Stimulated activated naive CD4-positive, alpha-beta T cell treated with Interleukin-2 at 50 U/mL for 16 hours (primary cell): ENCODE measurements at places on chromosomes 4 and X.

GRCh38 chr4:38368613-38369012 lies 295.4 kb upstream of the KLF3 start:
- no peak for DNase-seq

DNA sequence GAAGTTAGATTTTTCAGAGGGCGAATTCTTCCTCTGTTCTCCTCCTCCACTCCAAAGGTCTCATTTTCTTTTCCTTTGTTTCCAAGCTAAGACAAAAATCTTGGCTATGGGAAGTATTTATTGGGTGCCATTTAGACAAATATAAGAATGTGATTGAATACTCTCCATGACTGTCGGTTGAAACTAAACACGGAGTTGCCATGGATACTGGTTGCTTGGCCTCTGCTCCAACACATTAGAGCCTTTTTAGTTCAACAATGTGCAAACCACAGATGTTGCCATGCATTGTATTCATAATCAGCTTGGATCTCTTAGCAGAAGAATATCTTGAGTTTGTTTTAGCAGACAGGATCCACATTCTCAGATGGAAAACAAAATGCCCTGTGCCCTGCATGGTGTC lies 366.5 kb upstream of the LCORL start:
- no peak for DNase-seq

GRCh38 chr4:75686346-75686745 lies 13.1 kb upstream of the G3BP2 start:
- DNase-seq, result peak; percentile 38

GRCh38 chrX:45788941-45789348 lies 588.3 kb upstream of the DIPK2B start:
- DNase-seq, result no peak

- DNase-seq, result no peak
These were observed 71.3 kb downstream of the NBDY start for GRCh38 chrX:56800307-56800706.

DNA sequence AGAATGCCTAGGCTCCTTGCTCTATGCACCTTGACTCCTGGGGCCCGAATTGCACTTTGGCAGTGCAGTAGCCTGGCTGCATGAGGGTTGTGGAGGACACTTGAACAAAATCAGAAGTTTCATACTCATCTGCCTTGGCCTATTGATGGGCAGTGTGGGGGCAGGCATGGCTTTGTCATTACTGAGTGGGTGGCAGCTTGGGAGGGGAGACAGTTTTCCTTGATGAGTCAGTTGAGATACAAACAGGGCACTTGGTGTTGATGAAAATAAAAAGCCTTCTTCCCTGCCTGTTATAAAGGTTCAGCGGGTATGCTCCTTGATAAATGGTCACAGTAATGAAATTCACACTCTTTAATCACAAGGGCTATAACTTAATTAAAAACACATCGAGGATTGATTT lies 126.8 kb upstream of the MAMLD1 start:
- DNase-seq, result no peak

DNA sequence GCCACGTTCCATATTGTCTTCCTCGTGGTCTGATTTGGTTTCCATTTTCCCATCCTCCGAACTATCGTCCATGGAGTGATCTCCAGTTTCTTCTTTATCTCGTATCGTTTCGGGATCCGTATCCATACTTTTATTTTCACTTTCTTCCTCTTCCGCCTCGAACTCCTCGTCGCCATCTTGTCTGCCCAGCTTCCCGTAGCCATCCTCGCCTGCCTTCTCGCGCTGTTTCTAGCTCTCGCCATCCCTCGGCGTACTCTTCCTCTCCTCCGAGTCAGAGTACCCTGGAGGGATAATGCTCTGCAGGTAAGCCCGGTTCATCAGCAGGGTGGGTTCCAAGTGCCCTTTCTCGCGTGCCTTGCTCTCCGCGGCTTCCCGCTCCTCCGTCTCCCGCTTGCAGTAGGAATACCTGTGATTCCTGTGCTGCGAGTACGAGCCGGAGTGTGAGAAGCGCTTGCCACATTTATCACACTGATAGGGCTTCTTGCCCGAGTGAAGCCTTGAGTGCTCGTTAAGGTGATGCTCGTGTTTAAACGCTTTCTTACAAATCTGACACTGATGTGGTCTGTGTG lies 134.5 kb upstream of the TAPT1 start:
- DNase-seq, result no peak

GRCh38 chr4:139282065-139282720 lies 2.2 kb upstream of the MGARP start:
- no peak for DNase-seq

DNA sequence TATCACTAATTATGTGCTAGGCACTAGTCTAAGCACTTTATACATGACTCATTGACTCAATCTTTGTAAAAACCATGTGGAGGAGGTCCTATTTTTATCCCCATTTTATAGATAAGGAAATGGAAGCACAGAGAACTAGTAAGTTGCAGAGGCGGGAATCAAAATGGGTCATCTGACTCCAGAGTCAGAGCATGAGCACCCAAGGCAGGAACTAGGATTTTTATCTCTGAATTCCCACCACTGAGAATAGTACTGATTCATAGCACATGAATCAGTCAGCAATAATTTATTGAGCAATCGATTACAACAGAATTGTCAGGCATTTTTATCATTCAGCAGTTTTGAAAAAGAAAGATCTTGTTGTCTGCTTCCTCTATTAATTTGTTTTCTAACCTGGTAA lies 19.3 kb downstream of the SCARB2 start:
- no peak for DNase-seq

DNA sequence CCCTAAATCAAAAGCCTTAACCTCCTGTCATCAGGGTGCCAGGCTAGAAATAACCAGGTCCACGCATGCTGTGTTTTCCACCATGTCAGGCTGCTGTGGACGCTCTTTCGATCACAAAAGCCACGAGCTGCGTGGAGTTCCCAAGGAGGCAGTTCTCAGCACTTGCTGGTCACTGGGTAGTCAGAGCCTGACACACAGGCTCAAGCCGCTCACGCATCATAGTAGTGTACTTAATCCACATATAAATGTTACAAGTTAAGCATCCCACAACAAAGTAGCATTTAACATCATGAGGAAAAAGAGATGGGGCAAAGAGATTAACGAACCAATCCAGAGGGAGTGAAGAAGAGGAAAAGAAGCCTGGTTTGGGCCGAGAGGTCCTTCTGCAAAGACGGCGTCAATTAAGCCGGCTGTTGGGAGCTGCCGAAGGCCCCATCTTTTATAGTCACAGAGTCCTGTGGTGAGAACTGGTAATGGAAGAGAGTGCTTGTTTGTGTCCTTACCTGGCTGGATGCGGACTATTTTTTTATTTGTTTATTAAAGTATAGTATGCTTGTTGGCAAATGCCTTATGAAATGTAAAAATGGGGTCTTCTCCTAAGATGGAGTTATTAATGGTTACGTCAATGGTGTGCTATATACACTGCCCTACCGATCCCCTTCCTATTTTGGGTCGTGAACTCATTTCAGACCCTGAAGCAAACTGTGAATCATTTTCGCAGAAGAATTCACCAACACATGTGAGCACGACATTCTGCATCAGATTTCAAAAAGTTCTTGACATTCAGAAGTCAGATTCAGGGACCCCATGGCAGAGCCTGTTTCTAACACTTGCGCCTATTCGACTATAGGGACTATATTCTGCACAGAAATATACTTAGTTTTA lies 675 bp downstream of the PRIMPOL start:
- no peak for DNase-seq

- no peak for DNase-seq
These were observed 41.0 kb upstream of the PITX2 start for GRCh38 chr4:110663738-110664444.

- DNase-seq, result no peak
These were observed 98.9 kb downstream of the SPRY1 start for GRCh38 chr4:123495530-123495929.

GRCh38 chr4:48223633-48224295 lies 45.9 kb downstream of the TEC start:
- DNase-seq, result no peak
